NB4 (cell line): ENCODE measurements at places on chromosomes 2 and 18.

DNA sequence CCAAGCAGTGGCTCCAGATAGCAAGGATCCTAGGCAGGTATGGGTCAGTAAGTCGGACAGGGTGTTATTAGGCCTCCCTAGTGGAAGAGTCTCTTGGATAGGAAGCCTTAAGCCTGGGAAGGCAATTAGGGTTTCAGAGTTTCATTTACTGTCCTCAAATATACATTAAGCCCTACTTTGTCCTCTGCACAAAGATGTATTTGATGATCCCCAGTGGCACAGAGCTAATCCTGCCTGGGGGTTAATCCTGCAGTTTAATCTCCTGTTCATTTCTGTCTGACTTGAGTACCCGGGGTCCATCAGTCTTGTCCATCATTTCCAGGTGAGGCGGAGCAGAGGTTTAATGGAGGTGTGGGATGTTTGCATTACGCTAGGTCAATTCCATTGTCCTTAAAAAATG, 62.0 kb downstream of the MTCL1 start:
- no peak for DNase-seq

DNA sequence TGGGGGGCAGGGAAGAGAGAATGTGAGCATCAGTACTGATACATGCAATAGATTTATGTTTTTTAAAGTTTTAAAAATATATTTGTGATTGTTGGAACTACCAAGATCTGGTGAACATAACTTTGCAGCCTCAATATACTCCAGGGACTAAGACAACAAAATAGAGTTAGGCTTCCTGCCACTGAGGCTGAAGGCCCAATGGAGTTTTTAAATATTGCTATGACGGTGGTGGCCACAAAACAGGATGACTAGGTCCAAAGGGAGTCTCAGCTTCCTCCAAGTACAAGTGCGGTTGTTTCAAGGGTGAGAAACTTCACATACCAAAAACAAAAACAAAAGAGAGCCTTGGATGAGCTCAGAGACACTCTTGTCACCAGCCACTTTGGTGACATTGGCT, 72.9 kb downstream of the CCBE1 start:
- DNase-seq = no peak

DNA sequence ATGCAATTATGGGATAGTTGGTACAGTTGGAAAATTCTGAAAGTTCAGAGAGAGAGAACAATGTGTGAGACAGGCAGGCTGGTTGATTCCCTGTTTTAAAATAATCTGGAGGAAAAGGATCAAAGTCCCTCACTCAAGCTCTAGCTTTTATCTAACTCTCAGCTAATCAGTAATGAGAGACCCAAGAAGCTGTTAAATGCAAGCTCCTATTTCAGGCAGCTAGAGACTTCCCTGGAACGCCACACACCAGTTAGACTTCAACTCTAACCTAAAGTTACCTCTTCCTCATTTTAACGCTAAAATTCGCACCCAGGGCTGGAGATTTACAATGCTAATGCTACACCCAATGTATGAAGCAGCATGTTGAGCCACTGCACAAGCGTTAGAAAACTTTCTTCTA, 243.1 kb downstream of the EN1 start:
- DNase-seq = no peak

- no peak for DNase-seq
These were observed 174.0 kb downstream of the TGIF1 start for GRCh38 chr18:3623769-3624545.

GRCh38 chr2:25339791-25340180, 1.9 kb downstream of the DNMT3A start:
- DNase-seq = no peak
